ENCODE measurements at places on chromosomes 16 and 17. TPM values are rescaled to one million over a fixed set of nuclear protein-coding genes. Genes with fewer than 3 reads are reported as not detected.

DNA sequence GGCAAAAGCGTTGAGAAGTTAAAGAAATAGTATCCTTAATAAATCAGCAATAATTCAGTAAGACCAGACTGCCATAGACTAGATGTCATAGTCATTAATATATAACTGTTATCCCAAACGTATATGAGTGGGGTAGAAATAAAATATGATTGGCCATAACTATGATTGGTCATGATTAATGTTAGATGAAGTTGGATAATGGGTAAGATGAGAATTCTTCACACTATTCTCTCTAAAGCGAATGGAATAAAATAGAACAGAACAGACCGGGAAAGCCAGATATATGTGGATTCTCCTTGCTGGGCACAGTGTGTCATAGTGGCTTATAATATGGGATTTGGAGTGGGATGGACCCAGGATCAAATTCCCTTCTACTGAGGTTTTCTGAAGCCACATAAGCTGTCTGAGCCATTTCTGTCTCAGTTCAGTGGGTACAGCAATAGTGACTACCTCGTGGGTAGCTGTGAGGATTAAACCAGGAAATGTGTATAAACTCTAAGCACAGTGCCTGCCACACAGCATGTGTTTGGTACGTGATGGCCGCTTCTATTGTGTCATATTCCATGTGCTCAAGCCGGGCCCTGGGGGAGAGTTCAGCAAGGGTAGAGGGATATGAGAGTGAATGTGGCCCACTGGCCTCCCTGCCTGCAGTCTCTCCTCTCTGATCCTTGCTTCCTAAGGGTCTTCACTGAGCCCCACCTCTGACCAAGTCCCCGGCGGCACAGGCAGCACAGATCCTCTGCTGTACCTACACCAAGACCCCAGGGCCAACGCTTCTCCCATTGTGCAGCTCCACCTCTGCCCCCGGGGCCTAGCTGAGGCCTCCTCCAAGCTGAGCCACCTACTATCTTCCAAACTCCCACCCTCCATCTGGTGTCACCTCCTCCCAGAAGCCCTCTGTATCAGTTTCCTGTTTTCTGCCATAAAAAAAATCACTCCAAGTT, 3.7 kb downstream of the CETP start:
- DNase-seq = no peak

- DNase-seq = no peak
Observed at GRCh38 chr17:41424111-41424635, at the start of gene KRT37. Gene KRT37, minus strand, starts transcription at chr17:41424585. Its CDS starts 62 bp downstream, at chr17:41424523.

DNA sequence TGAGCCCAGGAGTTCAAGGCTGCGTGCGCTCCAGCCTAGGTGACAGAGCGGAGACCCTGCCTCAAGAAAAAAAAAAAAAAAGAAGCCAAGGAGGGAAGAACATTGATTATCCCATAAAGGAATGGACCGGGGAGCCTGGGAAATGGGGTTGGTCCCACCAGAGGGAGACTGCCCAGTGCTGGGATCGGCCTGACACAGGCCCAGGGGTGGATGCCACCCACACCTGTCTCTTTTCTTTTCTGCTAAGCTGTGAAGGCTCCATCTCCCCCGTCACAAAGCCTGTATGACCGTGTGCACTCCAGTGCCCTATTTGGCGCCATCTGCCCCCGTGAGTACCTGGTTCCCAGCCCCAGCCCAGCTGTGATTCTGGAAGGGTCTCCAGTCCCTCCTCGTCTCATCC, 15.7 kb downstream of the UBALD1 start:
- DNase-seq = no peak

DNA sequence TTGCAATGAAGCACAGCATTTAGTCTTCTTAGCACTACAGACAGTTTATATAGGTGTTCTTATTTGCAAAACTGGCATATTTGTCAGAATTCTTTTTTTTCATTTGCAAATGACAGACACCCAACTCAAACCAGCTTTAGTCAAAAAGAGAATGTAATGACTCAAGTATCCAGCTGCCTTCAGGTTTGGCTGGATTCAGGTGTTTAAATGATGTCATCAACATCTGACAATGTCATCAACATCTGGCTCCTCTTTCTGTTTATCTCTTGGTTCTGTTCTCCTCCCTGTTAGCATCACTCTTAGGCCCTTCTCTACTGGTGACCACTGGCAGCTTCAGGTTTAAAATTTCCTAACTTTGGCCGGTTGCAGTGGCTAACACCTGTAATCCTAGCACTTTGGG, 18.9 kb downstream of the TMC5 start:
- no peak for DNase-seq

GRCh38 chr17:9370467-9370866, 205.2 kb downstream of the STX8 start:
- no peak for DNase-seq

DNA sequence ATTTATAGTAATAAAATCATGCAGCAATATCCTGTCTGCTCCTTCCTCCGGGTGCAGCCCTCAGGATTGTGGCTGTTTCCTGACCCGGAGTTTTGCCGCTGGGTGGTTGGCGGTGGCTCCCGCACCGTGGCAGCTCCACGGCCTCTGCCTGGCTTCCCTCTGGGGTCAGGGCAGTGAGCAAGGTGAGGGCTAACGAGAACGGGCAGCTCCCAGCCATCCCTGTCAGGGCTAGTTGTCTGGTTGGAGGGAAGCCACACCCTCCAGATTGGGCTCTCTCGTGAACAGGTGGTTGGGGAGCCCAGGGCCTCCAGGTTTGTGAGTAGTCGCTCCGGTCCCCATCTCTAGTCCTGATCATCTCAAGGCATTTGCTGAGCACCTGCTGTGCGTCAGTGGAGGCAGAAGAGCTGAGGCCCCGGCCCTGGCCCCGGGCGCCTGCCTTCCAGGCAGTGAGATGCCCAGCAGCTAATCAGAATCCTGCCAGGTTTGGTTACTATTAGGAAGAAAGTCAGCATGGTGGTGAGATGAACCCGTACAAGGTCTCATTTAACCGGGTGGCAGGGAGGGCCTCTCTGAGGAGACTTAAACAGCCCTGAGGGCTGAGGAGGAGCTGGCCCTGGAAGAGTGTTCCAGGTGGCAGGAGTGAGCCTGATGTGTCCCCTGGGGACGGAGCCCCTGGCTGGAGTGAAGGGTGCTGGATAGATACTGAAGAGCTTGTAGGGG, 2.3 kb upstream of the NUDT16L1 start:
- no peak for DNase-seq

GRCh38 chr17:41625602-41626001, 1.2 kb upstream of the KRT17 start:
- peak; percentile 50 for DNase-seq

GRCh38 chr16:29972500-29972899, 1.2 kb upstream of the TAOK2 start:
- no peak for DNase-seq

DNA sequence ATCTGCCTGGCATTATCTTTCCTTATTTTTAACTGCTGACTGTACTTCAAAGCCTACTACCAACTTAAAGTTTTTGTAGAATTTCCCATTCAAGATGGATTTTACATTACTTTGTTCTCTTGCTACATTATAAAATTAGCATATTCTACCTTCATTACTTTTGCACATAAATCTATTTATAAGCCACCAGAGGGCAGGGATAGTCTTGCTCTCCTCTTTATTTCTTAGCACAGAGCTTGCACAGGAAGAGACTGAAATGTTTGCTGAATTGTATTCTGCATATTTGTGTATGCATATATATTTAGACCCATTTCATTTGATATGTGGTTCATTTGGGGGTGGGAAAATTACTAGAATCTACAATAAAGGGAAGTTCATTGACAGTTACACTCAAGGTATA, 108.0 kb downstream of the SKAP1 start:
- DNase-seq = no peak

GRCh38 chr17:81995463-81996231, 18.2 kb downstream of the ASPSCR1 start:
- DNase-seq = no peak

GRCh38 chr17:6938637-6939036, 57.2 kb upstream of the ALOX12 start:
- no peak for DNase-seq

- no peak for DNase-seq
Observed at GRCh38 chr16:3879258-3879886, 1.1 kb downstream of the CREBBP start.

DNA sequence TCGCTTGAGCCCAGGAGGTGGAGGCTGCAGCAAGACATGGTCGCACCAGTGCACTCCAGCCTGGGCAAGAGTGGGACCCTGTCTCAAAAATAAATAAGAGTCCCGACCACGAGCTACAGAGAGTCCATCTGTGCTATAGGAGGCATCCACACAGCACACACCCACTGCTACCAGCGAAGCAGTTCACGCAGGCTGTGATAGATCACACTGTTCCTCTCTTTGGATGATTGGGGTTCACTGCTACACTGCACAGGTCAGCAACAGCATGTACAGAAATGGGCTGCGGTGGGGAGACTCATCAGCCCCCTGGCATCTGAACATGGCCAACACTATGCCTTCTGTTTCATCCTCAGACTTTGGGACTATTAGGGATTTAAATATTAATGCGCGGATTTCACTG, 33.8 kb downstream of the PMM2 start:
- DNase-seq = no peak

- DNase-seq = no peak
Observed at GRCh38 chr17:76199469-76199868, 40.8 kb downstream of the RNF157 start.

GRCh38 chr16:75252946-75253911, 1.8 kb upstream of the BCAR1 start:
- DNase-seq = peak; percentile 77

DNA sequence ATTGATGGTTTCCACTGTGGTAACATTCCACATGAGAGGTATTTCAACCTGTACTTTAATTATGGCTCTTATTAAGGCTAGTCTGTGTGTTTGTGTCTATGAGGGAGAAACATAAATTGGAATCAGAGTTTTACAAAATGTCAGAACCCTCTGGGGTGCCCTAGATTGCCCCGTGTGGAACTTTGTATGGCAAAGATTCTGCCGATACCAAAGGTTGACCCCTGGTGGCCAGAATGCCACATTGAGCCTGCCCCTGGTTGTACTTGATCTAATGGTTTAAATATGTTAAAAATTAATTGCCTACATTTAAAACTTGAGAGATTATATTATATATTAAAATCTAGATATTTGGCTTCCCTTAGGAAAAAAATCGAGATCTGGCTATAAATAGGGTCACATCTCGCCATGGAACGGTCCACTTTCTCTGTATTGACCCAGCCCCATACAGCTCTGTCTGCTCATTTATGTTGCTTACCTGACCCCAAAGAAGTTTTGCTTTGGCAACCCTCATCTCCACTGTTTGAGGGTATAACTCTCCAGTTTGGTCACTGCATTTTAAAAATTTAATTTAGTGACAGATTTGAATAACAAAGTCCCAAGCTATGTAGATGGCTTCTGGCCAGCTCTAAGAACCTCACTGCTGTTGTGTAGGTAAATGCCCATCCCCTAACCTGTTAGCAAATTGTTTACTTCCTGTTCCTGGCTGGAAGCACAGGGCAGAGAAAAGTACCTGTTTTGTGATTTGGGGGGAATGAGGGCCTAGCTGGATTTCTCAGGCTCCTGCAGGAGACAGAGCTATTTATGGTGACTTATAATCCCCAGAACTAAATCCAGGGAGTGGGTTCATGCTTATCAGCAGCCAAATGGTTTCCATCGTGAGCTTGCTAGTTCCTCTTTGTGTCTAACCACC, 95.0 kb downstream of the PLCG2 start:
- peak; percentile 50 for DNase-seq

GRCh38 chr16:8958344-8959167, 5.2 kb downstream of the USP7 start:
- peak; percentile 46 for DNase-seq

GRCh38 chr16:72042157-72042660, 12.1 kb upstream of the HP start:
- DNase-seq = no peak

GRCh38 chr17:42200706-42201457, 6.6 kb upstream of the GHDC start:
- peak; percentile 16 for DNase-seq

- no peak for DNase-seq
Observed at GRCh38 chr17:81543756-81544155, 8.4 kb downstream of the FAAP100 start.

DNA sequence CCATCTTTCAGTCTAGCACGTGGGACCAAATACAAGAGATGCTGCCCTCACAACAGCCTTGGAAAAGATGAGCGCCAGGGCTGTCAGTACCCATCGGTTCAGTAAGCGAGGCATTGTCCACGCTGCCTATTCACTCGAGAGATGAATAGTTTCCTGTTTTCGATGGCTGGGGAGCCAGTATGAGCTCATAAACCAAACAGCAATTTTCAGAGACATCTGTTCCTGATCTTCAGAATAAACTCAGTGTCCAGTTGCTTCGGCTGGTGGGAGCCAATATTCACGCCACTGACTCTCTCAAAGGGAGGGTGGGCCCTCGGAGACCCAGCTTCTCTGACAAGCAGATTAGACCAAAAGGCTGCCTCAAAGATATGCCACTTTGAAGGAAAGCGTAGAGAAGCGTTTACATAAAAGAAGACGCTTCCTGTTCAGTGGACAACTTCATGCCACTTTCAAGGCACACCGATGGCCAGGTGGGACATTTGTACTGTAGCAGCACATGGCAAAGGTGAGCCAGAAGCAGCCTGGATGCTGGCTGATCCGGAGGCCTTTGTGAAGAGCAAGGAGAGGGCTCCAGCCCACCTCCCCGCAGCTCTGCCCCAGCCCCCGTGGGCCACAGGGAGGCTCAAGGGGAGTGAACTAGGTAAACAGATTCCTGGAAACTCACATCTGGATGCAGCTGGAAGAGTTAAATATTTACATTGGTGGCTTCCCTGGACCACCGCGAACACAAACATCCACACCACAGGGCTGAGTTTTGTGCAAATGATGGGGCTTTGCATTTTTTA, 6.0 kb downstream of the TIMM22 start:
- DNase-seq = peak; percentile 92

The YPEL2 gene
- 47.0 TPM for total RNA-seq

The CMTM2 gene
- 3.7 TPM for total RNA-seq

The SLFN12 gene
- total RNA-seq = 12.4 TPM

The ALG1 gene
- total RNA-seq = 19.6 TPM

The XYLT1 gene
- total RNA-seq = 11.5 TPM

The OXLD1 gene
- total RNA-seq = 8.9 TPM

The KRTAP4-1 gene
- total RNA-seq = not detected

The KRT25 gene
- total RNA-seq = not detected

The CAVIN1 gene
- total RNA-seq = 185 TPM

The RTN4RL1 gene
- total RNA-seq = 7.3 TPM

The TSPAN10 gene
- total RNA-seq = 4.7 TPM

The STARD3 gene
- total RNA-seq = 63.4 TPM

The CCL14 gene
- 2.9 TPM for total RNA-seq

The MYH2 gene
- total RNA-seq = not detected

The HOXB4 gene
- total RNA-seq = 3.5 TPM
